ENCODE measurements at places on chromosomes 2 and 18.

DNA sequence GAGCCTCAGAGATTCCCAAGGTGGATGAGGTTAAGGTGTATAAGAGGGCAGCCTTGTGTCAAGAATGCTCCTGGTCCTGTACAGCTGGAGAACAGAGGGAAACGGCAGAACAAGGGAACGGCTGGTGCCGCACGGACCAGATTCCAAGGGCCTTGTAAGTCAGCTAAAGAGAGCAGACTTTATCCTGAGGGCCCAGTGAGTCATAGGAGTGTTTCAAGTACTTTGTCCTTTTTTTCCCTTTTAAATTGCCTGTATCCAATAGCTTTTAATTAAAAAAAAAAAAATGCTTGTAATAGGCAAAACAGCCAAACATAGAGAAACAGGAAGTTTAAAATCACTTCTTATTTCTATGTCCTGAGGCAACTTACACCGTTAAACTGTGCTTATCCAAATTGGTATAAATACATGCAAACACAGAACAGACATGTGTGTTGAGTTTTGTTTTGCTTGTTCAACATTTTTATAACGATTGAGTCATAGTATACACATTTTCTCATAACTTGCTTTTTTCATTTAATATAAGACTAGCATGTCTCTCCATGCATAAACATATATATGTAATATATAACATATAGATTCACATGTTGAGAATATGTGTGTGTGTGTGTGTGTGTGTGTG, 42.1 kb upstream of the EVA1A start:
- DNase-seq = no peak

DNA sequence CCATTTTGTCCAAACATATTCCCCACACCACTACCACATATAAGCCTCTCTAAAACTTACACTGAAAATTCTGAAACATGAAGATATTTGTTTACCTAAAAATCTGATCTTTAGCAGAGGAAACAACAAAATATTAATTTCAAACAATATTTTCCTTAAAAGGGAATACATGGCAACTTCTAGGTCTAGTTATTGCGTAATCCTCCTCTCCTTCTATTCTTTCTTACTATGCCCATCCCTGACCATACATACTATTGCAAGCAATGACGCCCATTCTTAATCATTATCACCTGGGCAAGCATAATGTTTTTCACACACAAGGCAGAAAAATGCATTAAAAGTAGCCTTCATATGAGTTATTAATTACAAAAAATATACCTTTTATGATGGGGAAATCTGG, 372.6 kb downstream of the ZEB2 start:
- no peak for DNase-seq

- no peak for DNase-seq
Measured at GRCh38 chr18:72107647-72108383, 436.3 kb downstream of the CBLN2 start.

DNA sequence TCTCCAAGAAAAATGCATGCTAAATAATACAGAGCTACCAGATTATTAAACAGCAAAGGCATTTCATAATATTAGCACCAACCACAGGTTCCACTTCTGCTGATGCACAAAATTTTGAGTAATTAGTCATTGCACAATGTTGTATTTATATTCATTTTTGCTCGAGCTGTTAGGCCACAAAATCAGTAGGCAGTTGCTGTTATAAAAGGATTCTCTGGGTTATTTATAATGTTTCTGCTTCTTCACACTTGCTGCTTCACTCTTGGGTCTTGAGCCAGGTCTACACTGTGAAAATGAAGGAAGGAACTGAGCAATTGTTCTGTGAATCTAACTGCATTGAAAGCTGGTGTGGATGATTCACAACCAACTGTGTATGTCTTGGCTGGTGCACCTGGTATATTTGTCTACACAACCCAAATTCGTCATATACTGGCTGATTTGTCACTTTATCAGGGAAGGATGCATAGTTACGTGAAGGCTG, 38.3 kb downstream of the MRPL33 start:
- no peak for DNase-seq

DNA sequence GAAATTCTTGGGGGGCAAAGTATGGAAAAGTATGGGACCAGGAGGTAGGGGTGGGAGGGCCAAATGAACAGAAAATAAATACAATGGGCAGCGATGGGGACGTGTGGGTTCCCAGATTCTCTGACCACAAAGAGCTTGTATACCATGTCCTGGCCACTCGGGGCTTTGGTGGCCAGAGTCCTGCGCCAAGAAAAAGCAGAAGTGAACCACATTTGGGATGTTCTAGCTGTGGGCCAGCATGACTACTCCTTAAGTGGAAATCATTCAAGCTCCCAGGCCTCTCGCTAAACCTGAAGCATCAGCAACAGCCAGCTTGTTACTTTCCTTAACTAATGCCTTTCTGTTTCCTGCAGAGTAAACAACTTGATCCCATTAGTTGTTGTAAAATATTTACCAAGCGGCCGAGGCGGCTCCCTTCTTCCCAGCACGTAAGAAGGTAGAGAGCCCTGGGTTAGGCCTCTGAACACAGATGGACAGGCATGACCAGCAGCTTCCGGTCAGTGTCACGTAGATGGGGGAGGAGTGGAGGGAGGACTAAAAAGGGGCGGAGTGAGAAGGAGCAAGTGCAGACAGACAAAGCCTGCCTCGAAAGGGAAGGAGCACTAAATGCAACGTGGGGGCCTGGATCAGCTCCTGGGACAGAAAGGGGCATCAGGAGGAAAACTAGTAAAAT, 88.2 kb downstream of the GALNT14 start:
- peak; percentile 11 for DNase-seq
